ENCODE measurements at places on chromosomes 7 and 10. TPM values are rescaled to one million over a fixed set of nuclear protein-coding genes. Genes with fewer than 3 reads are reported as not detected.
A peak's percentile ranks its signal among the peaks of the same experiment; 100 is the strongest.

DNA sequence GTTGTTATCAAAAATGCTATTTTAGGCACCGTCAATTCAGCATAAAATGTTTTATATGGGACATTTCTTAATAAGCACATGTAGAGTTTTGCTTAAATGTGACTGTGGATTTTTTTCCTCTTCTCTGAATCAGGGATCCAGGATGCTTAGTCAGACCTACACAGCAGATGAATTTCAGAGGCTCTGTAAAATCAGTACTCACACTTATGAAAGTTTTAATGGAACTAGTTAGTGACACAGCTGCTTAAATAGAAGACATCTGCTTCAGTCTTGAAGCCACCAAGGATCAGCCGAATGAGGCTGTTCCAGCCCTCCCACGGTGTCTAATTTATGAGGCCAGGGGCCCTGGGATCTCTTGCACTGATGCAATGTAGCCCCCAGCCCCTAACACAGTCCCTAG is 136.0 kb downstream of the MYOF start:
- DNase-seq, result no peak

DNA sequence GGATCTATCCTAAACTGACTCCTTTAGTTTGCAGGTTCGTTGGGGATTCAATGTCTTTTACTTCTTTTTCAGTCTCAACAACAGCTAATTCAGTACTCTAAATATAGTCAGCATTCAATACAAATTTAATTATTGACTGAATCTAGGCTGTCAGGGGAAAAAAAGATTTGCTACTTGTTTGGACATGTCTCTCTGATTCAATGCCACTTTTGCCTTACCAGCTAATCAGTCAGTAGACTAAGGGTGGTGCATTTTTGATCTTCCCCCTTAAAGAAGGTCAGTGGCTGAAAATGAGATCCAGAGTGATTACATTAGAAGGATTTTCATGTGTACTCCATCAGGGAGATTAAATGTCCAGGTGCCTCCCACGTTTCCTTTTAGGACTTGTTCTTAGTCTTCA is 145.1 kb downstream of the C1GALT1 start:
- DNase-seq, result no peak

DNA sequence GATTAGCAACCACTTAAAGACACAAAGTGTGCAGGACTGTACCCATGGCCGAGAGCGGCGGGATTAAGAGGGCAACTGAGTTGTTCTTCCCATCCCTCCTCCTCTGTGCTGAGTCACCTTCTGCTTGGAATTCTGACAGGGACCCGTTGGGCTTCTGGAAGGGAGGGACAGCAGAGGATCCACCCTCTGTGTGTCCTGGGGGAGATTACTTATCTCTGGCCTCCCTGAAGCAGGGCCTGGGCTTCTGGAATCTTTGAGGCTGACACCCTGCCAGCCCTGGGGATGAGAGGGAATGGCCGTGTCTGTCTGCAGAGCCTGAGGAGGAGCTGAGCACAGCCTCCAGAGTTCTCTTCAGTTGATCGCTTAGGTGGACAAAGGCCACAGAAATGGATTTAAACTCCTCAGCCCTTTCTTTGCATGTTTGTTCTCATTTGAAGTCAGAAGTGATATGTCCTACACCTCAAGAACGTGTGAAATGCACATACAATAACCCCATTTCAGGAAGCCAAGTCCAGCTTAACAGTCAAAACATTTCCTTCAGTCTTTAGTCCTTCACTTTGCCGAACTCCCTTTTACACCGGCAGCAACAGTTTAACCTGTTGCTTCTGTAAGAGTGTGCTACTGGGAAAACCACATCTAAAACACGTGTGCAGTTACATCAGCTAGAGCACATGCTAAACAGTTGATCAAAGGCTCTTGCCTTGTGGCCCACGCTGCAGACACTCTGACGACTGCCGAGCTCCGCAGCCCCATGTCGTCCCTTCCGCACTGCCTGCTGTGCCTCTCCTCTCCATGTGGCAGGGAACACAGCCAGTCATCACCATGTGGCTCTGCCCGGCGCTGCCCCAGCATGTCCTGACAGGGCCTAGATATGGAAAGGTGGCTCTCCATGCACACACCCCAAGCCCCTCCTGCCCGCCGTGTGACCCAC is 55.7 kb downstream of the IKZF1 start:
- peak; percentile 24 for DNase-seq

DNA sequence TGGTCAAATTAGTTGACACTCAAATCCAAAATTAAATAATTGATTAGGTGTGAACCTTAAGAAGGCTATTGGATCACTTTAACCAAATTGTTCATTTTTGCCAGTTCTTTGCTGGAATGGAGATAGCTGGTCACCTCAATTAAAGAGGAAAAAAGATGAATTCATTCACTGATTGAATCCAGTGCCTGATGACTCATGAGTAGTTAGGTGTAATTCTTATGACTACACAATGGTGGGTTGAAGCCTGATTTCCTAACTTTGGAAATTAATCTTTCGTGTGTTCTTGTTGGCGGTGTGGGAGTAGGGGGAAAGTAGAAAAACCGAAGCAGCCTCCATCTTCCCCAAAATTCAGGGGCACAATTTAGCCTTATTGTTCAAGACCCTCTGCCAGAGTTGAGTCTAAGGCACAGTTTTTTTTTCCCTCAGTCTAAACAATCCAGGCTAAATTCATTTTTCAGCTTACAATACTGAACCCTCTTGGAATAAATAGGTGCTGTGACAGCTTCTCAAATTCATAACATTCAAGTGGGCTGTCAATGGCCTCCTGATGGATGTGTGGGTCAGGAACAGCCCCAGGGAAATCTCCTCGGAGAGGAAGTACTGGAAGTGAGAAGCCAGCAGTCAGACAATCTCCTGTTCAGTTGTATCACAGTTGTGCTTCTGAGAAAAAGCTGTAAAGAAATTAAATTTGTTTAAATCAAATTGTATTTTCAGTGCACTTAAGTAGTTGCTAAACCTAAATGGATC is 356.6 kb downstream of the BBS9 start:
- no peak for DNase-seq

DNA sequence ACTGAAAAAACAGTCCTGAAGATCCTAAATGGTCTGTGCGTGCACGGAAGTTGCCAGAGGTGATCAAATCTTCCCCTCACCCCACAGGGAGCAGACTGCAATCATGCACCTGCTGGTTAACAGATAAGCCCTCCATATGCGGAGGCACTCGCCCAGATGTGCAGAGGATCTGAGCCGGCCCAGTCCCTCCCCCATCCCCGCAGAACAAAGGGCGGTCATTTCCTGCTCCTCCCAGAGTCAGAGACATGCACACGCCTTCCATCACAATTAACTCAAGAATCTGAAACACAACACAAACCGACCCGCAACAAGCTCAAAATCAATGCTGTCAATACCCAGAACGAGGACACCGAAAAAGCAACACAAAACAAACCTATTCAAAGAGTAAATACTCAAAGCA is 24.2 kb downstream of the CRTAC1 start:
- peak; percentile 17 for DNase-seq

- DNase-seq, result peak; percentile 19
Observed at GRCh38 chr7:107269790-107270189, 101.0 kb downstream of the HBP1 start.

GRCh38 chr7:157005456-157006204 is 4.8 kb downstream of the MNX1 start:
- DNase-seq, result no peak

DNA sequence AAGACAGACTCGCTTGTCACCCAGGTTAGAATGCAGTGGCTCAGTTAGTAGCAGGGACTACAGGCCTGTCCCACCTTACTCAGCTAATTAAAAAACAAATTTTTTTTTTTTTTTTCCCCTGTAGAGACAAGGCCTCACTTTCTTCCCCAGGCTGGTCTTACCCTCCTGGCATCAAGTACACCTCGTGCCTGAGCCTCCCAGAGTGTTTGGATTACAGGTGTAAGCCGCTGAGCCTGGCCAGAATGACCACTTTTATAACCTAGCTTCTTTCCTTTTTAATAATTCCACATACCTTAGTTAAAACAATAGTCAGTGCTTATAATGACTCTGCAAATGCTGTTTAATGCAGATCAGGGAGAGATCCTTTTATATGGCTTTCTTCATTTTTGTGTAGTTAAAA is 31.3 kb downstream of the RSBN1L start:
- DNase-seq, result no peak

- no peak for DNase-seq
Observed at GRCh38 chr7:69868921-69869320, 270.6 kb downstream of the AUTS2 start.

DNA sequence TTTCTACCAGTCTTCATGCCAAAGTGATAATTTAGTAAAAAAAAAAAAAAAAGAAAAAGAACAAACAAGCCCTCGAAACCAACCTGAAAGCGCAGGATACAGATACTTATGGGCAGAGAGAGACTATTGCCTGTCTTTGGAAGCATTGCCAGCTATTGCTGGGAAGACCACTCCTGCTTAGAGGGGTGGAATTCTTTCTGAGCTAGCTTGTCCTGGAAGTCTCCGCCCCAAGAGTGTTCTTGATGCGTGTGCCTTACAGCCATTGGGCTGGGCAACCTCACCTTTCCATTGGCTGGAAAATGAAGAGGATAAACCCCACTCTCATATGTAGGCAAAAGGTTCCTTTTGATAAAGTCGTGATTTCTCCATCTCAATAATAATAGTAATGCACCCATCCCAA is 19.9 kb upstream of the INSYN2A start:
- DNase-seq, result no peak

DNA sequence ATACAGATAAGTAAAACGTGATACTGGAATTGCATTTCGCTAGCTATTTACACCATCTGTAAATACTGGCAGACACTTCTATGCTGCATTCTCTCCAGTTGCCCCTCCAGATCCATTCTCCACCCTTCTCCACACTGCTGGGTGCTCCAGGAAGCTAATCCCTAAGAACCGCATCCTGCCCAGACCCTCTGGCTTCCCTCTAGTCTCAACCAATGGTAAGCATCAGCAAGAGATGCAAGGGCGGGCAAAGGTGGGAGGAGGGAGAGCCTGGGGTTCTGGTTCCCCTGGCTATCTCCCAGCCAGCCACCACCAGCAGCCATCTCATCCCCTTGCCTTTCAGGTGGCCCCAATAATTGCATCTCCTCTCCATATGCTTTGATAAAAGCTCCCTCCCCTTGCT is 84.4 kb downstream of the AMPH start:
- DNase-seq, result no peak

- no peak for DNase-seq
Observed at GRCh38 chr10:86583983-86584382, 62.4 kb upstream of the WAPL start.

DNA sequence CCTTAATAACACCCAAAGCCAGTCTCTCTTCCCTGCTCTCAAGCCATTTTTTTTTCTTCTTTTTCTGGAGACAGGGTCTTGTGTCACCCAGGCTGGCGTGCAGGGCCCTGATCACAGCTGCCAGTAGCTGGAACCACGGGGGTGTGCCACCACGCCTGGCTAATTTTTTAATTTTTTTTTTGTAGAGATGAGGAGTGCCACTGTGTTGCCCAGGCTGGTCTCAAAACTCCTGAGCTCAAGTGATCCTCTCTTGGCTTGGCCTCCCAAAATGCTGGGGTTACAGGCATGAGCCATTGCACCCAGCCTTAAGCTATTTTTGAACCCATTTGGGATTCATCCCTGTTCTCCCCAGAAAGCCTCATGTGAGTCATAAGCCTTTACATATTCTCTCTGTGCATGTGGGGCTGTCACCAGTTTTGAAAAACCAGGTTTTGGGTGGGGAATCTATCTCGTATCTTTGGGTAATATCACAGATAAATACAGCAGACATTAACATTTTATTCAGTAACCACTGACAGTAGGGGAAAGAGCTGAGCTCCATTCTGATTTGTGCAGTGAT is 15.5 kb downstream of the ZNF487 start:
- no peak for DNase-seq

GRCh38 chr10:13701157-13701919 is 114.6 kb downstream of the PRPF18 start:
- DNase-seq, result no peak

- DNase-seq, result peak; percentile 29
Observed at GRCh38 chr10:114437473-114438292, 33.4 kb upstream of the AFAP1L2 start.

DNA sequence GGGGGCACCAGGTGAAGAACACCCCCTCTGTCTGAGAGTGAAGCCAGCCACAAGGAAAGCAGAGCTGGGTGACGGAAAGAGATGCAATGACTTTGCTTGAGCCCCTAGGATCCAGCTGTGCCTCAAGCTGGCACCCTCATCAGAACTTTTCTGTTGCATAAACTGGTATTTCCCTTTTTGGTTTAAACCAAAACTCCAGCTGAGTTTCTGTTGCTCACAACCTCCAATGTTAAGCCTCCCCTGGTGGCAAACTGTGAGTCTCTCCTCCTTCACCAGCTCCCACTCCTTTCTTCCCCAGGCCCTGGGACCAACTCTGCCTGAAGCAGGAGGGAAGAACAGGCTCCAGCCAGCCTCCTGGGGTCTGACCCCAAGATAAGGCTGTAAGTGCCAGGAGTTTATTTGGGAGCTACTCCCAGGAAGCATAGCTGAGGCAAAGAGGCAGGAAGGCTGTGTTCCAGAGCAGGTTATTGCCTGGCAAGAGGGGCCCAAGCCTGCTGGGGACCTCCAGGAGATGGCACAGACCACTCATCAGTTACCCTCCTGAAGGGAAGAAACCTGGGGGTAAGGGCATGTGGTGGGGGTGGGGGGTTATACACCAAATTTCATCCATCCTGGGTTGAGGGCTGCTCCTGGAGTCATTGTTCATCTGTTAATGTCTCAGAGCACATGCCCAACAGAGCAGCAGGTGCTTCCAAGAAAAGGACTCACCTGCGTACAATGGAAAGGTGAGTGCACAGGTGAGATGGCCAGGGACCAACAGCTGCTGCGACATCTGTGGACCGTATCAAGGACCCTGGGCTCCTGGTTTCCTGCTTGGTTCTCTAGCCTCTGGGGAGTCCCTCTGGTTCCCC is 73.3 kb upstream of the NANOS1 start:
- DNase-seq, result no peak

DNA sequence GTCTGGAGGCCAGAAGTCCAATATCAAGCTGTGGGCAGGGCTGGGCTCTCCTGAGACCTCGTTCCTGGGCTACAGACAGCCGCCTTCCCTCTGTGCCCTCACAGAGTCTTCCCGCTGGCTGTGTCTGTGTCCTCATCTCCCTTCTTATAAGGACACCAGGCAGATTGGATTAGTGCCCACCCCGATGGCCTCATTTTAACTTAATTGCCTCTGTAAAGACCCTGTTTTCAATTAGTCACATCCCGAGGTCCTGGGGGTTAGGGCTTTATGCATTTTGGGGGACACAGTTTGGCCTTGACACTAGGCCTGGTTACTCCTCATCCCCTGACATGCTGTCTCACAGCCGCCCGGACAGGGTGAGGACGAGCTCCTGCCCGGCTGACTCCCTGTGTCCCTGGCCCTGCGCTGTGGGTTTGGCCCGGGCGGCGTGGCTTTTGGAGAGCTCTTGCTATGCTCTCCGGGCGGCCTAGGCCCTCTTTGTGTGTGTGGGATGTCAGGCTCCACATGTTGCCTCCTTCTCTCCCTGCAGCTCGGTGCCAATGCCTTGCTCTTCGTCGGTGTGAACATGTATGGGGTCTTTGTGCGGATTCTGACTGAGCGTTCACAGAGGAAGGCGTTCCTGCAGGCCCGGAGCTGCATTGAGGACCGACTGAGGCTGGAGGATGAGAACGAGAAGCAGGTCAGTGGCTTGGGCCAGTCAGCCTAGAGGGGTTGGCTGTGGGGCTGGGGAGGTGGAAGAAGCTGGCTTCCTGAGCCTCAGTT is 18.2 kb downstream of the ADCY1 start:
- no peak for DNase-seq

Gene HOXA13
- 13.0 TPM for total RNA-seq

Gene TUBB8
- 0.80 TPM for total RNA-seq

Gene PCLO
- total RNA-seq, result 8.1 TPM

Gene KCNMA1
- total RNA-seq, result 42.6 TPM

Gene C10orf67
- not detected for total RNA-seq

Gene SPDYE2
- total RNA-seq, result not detected

Measured in hepatocyte (in vitro differentiated cells).